ENCODE measurements at places on chromosomes 3 and 15.
A peak's percentile ranks its signal among the peaks of the same experiment; 100 is the strongest.

DNA sequence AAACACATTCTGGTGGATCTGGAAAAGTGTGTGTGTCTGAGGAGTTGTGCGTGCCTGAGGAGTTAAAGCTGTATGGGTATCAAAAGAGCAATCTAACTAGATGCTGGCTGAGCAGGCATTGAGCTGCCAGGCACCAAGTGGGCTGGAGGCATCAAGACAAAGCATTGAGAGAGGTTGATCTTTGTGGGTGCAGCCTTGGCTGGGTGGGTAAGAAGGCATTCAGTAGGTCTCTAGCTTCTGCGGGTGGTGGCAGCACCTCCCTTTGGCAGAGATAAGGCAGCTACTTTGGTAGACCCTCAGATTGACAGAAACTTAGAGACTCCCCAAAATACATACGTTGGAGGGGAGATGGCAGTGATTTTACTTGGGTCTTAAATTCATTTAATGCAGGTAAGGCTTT lies 15.8 kb upstream of the TMEM212 start:
- DNase-seq: no peak

- DNase-seq: no peak
These were observed 4.8 kb downstream of the CLN6 start for GRCh38 chr15:68224546-68225250.

GRCh38 chr3:71271596-71271995 lies 311.9 kb downstream of the FOXP1 start:
- DNase-seq: no peak

DNA sequence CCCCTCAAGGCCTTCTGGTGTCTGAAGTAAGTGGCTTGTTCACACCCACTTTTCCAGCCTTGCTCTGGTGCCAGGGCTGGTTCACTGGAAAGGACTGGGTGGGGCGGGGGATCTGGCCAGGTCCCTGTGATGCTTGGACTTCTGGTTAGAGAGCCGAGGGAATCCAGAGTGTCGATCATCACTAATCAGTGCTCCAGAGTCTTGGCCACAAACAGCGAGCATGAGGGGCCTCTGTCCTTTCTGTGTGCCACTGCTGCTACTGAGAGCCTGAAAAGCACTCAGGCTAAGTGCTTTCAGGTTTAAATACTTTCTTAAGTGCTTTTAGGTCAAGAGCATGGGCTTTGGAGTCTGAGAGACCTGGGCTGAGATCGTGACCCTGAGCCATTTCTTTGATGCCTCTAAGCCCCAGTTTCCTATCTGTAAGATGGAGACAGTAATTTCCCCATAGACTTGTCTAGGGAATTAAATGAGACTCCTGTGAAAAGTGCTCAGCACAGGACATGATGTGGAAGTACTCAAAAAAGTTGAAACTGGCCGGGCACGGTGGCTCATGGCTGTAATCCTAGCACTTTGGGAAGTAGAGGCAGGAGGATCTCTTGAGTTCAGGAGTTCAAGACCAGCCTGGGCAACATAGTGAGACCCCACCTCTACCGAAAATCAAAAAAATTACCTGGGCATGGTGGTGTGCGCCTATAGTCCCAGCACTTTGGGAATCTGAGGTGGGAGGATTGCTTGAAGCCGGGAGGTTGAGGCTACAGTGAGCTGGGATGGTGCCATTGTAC lies 53.8 kb upstream of the SEC22A start:
- DNase-seq: no peak

DNA sequence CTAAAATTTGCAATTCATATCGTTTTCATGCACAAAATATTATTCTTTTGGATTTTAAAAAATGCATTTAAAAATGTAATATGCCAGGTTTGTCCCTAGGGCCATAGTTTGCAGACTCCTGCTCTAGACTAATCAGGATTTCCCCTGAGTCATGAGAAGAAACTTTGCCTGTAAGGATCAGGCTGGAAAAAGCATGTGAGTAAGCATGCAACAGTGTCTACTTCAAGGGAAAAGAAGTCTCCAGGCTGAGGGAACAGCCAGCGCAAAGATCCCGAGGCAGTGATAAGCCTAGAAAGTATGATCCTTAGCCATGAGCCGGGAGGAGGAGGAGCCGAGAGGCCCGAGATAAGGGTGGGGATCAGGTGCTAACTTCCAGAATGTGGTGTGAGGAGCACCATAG lies 382.8 kb upstream of the CFAP20DC start:
- DNase-seq: no peak

GRCh38 chr3:169659096-169659819 lies 4.3 kb downstream of the MECOM start:
- DNase-seq: no peak

DNA sequence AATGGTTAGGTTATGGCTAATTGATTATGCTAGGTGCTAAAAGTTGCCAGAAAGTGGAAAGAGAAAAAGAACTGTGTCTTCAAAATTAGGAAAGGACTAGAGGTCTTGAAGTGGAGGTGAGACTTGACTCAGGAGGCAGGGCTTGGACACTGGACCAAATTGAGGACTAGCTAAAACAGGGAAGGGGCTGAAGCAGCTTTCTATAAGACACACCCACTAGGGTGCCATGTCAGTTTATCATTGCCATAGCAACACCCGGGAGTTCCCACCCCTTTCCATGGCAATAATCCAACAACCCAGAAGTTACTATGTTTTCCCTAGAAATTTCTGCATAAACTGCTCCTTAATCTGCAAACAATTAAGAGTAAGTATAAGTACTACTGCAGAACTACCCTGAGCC lies 42.9 kb upstream of the MITF start:
- no peak for DNase-seq

DNA sequence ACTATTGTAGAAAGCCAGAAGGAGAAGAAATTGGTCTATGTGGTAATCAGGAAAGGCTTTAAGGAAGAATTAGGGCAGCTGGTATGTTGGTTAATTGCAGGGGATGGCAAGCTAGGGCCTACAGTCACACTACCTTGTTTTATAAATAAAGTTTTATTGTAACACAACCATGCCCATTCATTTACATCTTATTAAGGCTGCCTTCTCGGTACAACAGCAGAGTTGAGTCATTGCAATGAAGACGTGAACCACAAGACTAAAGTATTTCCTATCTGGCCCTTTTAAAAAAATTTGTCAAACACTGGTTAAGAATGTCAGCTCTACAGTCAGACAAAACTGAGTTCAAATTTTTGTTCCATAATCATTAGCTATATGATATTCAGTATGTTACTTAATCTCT lies 8.3 kb downstream of the SERPINI1 start:
- no peak for DNase-seq

DNA sequence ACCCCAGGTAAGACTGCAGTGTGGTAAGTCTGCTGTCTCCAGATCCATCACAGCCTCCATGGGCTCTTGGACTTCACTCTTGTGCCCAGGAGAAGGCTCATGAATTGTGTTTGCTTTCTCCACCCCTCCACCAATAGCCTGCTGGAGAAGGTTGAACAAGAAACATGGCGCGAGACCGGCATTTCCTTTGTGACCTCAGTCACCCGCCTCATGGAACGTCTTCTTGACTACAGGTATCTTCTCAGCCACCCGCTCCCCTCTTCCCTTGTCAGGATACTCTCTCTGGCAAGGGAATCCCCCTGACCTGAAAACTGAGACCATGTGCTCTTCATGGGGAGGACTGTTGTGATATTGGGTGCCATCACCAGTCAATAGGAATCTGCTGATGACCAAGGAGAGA lies 52.1 kb upstream of the MANF start:
- DNase-seq: no peak

- DNase-seq: no peak
These were observed 45.3 kb downstream of the PLS1 start for GRCh38 chr3:142641504-142641903.

GRCh38 chr15:76191539-76192244 lies 119.6 kb downstream of the ETFA start:
- no peak for DNase-seq

- DNase-seq: peak; percentile 26
These were observed at the start of gene HAPLN3 for GRCh38 chr15:88894819-88895767. TSS of gene HAPLN3 (minus strand) at chr15:88895544. CDS start at chr15:88887298, 8,246 bp downstream.

- no peak for DNase-seq
These were observed 61.4 kb upstream of the KLF13 start for GRCh38 chr15:31265090-31265870.

GRCh38 chr15:57462381-57462780 lies 86.1 kb downstream of the CGNL1 start:
- DNase-seq: no peak

GRCh38 chr3:176867681-176868663 lies 329.3 kb downstream of the TBL1XR1 start:
- DNase-seq: no peak
